ENCODE measurements at places on chromosomes 7 and 10.

DNA sequence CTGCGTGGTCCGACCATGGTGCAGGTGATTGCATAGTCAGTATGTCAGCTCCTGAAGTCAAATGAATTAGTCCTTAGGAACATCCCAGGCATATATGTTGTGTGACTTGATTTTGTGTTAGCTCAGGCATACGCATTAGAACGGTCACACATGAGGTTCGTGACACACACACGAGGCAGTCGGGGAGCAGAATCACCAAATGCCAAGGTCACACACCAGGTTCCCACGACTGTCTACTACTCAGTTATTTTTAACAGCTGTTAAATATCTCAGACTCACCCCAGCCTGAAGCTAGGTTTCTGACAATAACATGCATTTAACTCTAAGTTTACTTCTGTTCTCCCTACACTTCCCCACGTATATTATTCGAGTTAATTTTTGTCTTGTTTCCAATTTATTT is 54.8 kb downstream of the DYNC2I1 start:
- no peak for DNase-seq

- no peak for DNase-seq
Observed at GRCh38 chr7:48304641-48305040, 133.4 kb downstream of the ABCA13 start.

DNA sequence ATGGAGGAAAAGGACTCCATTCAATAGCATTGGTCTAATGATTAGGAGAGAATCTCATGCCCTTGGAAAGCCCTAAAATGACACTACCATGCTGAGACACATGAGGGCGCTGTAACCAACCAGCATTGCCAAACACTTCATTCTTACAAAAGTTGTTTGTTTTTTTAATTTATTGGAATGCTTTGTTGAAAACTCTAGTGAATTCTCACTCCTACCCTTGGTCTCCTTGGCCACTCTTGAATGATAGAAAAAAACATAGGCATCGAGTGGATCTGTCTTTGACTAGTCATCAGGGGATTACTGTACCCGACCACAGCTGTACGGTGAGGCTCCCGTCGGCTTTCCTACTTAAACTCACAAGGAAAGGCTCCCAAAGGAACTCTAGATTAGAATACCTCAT is 29.3 kb upstream of the ADD3 start:
- DNase-seq: peak; percentile 69

DNA sequence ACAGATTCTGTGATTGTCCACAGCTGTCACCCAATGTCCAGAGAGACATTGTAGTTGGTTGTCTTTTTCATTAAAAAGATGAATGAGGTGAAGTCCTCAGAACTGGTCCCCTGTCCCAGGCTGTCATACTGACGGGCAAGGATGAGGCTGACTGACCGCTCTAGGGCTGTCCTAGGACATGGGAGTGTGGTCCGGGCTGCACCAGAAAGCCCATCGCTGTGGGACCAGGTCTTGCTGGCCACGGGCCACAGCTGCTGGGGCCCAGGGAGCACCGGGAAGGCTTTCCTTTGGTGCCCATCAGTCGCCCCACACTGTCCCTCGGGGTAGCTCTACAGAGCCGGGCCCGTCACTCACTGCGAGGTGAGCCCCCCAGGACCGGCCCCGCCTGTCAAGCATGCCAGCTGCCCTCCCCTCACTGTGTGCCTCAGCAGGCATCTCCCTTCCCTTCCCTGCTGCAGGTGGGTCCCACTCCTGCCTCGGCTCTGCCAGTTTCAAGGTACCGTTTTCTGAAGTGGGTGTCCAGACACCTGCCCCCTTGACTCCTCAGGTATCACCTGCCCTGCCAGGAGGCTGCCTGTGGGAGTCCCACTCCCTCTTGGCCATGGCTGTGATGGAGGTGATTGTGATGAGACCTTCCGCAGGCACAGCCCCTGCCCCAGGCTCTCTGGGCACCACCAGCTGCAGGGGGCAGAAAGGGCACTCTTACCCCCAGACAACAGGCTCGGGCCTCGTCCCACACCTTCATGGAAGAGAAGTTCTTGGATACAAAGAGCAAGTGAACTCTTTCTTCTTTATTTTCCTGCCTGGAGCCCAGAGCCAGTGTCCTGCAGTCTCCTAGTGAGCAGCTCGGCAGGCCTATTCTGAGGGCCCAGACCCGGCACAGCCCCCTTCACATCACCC is 21.7 kb downstream of the LRRC27 start:
- DNase-seq: no peak

DNA sequence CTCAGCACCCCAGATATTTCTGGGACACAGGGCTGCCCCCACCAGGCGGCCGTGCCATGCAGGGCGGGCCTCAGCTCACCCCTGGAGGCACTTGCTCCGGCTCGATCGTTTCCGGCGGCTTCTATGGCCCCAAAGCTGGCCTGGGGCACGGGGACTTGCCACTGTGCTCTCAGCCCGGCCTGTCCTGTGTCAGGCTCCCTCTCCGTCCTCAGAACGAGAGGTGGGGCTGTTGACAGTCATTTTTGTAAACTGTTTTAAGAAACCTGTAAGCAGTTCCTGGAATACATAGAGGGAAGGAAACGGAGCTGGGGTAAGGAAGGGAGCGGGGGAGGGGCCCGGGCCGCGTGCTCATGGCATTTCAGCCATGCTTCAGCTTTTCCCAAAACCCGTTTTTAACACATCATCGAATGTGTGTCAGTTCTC is 30.7 kb upstream of the PRKAR1B start:
- DNase-seq: no peak

GRCh38 chr10:46314071-46314470 is 27.3 kb downstream of the ANTXRL start:
- DNase-seq: no peak

DNA sequence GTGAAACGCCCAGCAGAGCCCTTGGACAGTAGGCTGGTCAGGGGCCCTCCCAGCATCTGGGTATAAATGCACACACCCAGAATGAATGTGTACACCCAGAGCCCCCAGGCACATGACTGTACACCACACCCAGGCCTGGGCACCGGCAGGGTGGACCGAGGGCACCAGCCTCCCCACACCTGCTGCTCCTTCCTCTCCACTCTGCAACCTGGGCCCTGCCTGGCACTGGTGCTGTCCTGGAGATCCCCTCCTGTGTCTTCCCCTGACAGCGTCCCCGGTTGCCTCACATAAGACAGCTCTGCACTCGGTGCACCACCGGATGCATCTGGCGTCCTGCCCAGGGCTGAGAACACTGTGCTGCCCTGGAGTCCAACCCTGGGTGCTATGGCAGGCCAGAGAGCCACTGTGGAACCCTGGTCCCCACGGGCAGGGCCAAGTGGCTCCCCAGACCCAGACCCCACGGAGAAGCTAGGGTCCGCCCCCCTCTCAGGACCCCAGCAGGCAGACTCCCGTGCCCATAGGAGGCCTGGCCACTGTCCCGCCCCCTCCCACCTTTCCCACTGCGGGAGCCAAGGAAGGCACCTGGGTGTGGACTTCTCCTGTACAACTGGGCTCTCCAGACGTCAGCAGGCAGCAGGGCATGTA is 6.6 kb downstream of the RASGEF1A start:
- no peak for DNase-seq

GRCh38 chr7:17021205-17021604 is 139.4 kb upstream of the AGR3 start:
- DNase-seq: no peak

GRCh38 chr10:29250066-29250465 is 38.8 kb upstream of the LYZL1 start:
- DNase-seq: no peak

GRCh38 chr7:116180302-116180701 is 30.0 kb upstream of the TES start:
- DNase-seq: peak; percentile 48

GRCh38 chr7:64849924-64850499 is 53.1 kb upstream of the ZNF273 start:
- DNase-seq: no peak

- DNase-seq: no peak
Observed at GRCh38 chr10:63919575-63920279, 398.5 kb downstream of the REEP3 start.

GRCh38 chr10:122490786-122491680 is 29.7 kb downstream of the HTRA1 start:
- DNase-seq: no peak

DNA sequence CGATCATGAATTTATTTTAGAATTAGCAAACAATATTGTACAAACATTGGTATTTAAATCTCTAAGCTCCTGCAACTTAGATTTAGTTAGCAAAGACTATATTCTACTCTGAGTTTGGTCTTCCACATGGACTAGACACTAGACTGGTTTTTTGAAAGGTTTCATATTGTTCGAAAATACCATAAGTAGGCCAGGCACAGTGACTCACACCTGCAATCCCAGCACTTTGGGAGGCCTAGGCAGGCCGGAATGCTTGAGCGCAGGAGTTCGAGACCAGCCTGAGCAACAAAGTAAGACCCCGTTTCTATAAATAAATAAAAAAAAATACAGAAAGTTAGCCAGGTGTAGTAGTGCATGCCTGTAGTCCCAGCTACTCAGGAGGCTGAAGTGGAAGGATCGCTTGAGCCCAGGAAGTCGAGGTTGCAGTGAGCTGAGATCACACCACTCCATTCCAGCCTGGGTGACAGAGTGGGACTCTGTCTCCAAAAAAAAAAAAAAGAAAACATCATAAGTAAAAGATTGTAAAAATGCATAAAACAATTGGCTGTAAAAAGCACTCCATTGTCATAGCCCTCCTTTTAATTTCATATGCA is 73.1 kb downstream of the ABCC2 start:
- no peak for DNase-seq

- DNase-seq: no peak
Observed at GRCh38 chr10:69306421-69306820, 28.1 kb downstream of the HK1 start.

- DNase-seq: no peak
Observed at GRCh38 chr10:59465088-59465487, 102.7 kb upstream of the FAM13C start.

DNA sequence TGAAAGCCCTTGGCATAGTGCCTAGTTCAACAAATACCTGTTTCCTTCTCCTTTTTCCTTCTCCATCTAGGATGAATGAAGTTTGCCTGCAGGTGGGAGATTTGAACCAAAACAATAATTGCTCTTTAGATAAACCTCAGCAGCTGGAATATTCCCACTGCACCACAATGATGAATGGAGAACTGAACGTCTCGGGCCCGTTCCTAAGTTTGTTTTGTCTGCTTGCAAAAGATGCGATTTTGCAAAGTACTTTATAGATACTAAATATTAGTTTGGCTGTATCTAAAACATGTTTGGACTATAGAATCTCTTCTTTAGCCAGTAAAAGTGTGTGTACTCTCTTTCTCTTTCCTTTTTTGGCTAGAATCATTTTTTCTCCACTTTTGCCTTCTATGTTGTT is 75.8 kb upstream of the BMPER start:
- DNase-seq: no peak

- DNase-seq: peak; percentile 31
Observed at GRCh38 chr7:73941836-73942551, 81.0 kb downstream of the TMEM270 start.

DNA sequence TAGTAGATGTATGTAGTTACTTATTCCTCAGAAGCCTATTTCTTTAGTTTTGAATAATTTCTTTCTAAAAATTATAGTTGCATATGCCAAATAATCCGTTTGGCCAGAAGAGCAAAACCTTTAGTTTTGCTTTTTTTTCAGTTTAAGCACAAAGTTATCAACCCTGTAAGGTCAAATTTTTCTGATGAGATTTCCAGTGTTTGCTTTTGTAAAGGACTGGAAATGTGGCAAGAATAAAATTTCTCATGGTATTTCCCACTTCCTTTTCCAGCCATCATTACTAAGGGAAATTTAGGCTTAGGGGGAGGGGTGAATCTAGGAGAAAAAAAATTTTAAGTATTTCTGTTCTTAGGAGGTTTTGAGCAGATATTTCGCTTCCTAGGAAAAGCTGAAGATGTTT is 7.6 kb downstream of the CALD1 start:
- no peak for DNase-seq

- DNase-seq: no peak
Observed at GRCh38 chr7:120547605-120548004, 274.6 kb downstream of the KCND2 start.

DNA sequence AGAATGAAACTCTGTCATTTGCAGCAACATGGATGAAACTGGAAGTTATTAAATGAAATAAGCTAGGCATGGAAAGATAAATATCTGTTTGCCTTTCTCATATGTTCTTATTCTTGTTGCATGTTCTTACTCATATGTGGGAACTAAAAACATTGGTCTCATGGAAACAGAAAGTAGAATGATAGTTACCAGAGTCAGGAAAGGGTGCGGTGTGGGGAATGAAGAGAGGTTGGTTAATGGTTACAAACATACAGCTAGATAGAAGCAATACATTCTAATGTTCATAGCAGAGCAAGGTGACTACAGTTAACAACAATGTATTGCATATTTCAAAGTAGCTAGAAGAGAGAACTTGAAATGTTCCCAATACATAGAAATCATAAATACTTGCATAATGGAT is 105.1 kb downstream of the FAM107B start:
- no peak for DNase-seq

- DNase-seq: no peak
Observed at GRCh38 chr7:2031451-2031845, 201.3 kb downstream of the MAD1L1 start.
